Choroid plexus epithelial cell (primary cell): ENCODE measurements at places on chromosomes 6 and 20.

DNA sequence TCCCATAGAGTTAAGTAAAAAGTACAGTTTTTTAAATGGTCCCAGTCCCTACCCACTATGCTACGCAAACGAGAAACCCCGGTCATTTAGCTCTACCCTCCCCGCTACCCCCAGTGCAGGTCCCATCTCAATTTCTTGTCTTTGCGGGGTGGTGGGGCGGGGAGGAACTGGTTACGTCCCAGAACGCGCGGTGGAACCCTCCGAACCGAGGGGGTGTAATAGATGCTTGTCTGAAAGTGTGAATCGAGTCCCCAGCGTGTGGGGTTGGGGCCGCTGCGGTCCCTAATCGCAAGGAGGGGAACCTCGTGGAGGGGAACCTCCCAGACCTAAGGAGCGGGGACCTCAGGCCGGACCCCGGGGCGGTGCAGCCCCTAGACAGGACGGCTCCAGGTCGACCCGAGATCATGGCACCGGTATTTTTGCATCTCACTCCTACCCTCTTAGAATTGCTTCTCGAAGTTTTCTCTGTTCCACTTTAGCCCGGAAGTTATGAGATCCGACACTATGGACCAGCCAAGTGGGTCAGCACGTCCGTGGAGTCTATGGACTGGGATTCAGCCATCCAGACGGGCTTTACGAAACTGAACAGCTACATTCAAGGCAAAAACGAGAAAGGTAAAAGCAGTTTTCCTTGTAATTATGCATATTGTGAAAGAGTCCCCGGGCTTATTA, 779 bp downstream of the HEBP2 start:
- DNase-seq: peak; percentile 22

DNA sequence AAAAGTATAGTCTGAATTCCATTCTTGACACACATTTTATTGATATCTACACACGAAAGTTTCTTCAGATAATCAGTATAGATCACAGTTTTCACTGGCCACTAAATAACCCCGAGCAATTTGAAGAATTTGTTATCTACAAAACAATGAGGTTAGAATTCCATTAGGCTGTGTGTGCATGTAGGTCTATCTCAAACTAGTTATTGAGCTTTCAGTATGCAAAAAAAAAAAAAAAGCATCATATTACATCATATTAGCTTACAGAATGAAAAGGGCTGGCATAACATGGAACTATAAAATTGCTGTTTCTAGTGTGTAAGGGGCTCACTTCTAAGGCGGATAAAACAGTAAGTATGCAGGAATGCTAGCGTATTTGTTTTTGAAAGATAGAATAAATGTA, 59.5 kb upstream of the ADGRG6 start:
- DNase-seq: peak; percentile 29

DNA sequence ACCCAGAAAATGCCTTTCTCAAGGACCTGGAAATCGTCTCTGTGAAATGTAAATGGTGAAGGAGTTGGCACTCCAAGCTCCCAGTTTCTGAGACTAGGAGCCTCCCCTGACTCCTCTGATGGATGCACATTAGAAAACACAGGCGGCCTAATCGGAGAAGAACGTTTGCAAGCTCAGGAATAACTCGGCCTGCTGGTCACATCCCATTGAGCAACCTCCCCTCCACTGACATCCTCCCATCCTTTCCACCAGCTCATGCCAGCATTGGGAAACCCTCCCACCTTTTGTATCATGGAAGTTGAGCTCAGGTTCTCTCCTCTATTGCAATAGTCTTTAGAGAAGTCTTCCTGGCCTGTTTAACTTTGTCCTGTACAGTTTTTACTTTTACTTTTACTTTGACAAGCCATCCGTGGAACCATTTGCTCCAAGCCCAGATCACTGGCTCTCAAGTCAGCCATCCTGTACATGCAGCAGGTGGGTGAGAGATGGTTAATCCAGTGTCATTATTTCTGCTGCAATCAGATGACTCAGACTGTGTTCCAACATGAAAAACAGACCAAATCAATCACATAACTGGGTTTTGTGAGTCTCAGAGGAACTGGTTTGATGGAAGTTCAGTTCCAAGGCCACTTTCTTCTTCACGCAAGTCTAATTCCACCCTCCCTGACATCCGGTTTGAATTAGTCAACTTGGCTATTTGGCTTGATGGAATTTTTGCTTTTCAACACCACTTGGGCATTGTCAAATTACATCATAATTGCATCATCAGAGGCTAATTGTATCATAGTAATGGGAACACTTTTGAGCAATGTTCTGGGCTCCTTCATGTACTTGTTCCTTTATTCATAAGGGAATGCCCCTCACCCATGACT, 619.4 kb upstream of the CDH4 start:
- no peak for DNase-seq

GRCh38 chr6:13094781-13095425, 233.4 kb downstream of the TBC1D7 start:
- DNase-seq: no peak

DNA sequence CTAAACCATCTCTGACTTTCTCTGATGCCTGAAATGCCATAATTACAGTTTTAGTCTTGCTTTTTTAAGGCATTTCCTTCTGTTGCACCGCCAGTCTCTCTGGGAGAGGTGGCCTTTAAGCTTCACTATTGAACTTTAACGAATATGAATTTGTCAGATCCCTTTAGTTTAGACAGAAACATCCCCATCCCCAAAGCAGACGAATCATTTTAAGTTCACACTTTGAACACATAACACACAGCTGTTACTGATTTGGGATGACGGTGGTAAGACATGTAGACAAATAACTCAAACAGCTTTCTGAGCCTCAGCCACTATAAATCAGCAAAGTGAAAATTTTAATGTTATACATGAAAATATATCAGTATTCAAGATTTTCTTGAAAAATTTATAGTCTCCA, 7.2 kb upstream of the IPCEF1 start:
- no peak for DNase-seq

- no peak for DNase-seq
Observed at GRCh38 chr6:111096246-111096645, 8.9 kb downstream of the SLC16A10 start.

- DNase-seq: peak; percentile 77
Observed at GRCh38 chr6:48087448-48087847, 23.5 kb downstream of the PTCHD4 start.

DNA sequence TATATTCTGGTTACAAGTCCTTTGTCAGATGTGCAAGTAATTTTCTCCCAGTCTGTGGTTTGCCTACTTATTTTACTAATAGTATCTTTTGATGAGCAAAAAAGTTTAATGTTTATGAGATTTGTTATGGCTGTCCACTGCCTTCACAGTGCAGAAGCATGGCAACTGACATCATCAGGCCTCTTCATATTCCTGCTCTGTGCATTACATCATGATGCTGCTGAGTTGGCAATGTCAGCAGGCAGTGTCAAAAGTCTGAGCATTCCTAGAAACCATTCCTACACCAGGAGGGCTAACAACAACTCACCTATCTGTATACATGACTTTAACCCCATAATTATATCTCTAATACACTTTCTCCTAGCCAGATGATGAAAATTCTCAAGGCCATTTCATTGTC, 10.8 kb upstream of the OR2B2 start:
- DNase-seq: no peak

DNA sequence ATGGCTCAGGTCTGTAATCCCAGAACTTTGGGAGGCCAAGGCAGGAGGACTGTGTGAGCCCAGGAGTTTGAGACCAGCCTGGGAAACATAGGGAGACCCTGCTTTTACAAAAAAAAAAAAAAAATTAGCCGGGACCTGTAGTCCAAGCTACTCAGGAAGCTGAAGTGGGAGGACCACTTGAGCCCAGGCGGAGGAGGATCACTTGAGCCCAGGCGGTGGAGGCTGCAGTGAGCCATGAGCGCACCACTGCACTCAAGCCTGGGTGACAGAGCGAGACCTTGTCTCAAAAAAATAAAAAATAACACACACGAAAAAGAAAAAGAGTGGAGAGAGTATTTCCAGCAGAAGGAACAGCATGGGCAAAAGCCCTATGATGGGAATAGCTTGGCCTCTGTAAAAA, 2.0 kb downstream of the TTLL9 start:
- DNase-seq: no peak

- DNase-seq: no peak
Observed at GRCh38 chr6:11141295-11141694, 29.8 kb upstream of the ERVFRD-1 start.

- no peak for DNase-seq
Observed at GRCh38 chr6:136503303-136504029, 46.8 kb downstream of the MAP7 start.

- DNase-seq: no peak
Observed at GRCh38 chr6:147826698-147827097, 318.2 kb downstream of the SAMD5 start.

GRCh38 chr6:85464722-85465150, 14.9 kb downstream of the NT5E start:
- peak; percentile 63 for DNase-seq

GRCh38 chr6:44701637-44702101, 314.2 kb downstream of the CDC5L start:
- no peak for DNase-seq

GRCh38 chr6:31366693-31367470, 9.9 kb upstream of the HLA-B start:
- DNase-seq: peak; percentile 92

GRCh38 chr20:34083137-34083536, 28.9 kb downstream of the EIF2S2 start:
- DNase-seq: peak; percentile 95

GRCh38 chr20:19710336-19711120, 47.5 kb upstream of the RIN2 start:
- peak; percentile 15 for DNase-seq

- DNase-seq: peak; percentile 28
Observed at GRCh38 chr6:1255636-1256365, 56.1 kb upstream of the FOXQ1 start.

DNA sequence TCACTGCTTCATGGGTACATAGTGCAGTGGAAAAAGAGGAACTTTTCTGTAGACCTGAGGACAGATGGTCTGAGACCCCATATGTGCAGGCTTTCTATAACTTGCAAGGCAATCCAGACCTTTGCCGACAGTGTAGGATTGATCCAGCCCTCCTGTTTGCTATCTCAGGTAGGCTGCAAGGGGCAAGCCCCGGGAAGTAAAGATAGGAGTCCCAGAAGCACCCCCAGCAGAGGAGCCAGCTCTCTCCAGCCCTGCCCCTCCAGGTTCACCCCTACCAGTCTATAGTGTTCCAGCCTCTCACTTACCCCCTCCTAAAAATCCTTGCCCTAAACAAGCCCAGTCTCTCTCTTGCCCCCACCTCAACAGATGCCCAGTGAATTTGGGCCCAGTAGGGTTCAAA, 96.2 kb downstream of the FAXC start:
- no peak for DNase-seq

DNA sequence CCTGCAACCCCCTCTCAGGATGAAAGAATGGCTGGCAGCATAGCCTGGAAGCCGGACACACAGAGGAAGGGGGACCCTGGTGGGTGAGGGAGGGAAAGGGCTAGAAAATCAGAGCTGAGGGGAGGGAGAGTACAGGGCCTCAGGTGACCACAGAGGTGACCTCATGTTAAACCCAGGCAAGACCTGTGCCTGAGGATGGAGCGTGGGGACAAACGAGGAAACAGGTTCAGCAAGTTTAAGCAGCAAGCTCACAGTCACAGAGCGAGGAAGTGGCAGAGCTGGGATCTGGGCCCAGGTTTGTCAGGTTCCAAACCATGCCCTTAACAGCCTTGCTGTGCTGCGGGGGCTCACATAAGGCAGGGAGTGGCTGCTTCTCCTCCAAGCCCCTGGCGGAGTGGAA, 4.0 kb upstream of the BPI start:
- DNase-seq: no peak

DNA sequence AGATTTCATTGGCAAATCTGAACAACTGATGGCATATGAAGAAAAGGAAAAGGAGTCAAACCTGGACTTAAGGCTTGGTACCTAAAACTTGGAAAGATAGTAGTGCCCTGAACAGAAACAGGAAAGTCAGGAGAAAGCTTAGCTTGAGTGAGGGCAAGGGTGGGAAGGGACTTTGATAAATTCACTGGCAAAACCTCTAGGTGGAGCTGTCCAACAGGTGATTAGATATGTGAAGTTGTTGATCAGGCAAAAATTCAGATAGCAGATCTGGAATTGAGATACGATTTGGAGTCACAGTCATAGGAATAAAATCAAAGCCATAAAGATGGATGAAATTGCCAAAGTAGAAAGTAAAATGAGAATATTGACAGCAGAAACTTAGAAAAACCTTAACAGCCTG, 16.1 kb upstream of the ZNF292 start:
- DNase-seq: peak; percentile 83

- peak; percentile 45 for DNase-seq
Observed at GRCh38 chr6:137115658-137116057, 57.8 kb downstream of the IL22RA2 start.

DNA sequence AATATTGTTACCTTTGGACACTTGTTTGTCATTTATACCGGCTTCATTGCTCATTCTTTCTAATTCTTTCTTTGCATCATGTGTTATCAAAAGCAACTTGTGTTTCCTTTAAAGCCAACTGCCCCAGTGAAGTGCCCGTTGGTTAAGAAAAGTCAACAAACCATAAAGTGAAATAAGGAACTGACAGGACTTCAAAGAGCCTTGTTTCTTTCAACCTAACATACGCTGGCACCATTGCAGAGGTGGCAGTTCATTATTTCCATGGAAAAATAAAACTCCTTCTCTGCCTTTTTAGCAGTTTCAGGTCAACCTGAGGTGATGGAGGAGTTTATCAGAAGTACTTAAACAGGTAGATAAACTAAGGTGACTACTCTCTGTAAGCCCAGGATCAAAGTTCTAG, 28.8 kb downstream of the FERMT1 start:
- DNase-seq: no peak

DNA sequence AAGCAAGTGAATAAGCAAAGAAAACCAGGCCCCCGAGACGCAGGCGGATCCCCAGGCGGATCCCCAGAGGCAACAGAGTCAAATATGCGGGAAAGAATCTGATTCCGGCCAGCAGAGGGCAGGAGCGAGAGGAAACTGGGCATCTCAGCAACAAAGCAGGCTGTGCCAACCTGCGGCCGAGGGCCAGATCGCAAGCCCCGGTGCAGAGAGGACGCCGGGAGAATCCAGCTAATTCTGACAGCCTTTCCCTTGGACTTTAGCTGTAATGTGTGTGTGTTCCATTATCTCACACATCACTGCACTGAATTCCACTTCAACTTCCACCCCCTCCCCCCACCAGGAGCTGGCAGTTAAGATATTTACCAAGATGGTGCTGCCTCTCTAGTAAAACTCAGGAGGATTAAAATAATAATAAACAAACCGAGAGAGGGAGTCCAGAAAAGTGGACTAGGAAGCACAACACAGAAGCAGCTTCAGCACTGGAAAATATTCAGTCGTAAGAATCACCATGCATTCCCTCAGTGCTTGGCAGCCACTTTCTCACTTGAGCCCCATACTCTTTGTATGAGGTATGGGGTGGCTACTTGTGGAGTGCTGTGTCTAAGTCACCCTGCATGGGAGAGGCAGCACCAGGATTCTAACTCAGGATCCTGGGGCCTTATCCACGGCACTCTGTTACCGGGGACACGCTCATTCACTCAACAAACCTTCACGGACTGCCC, 66.2 kb upstream of the SNX9 start:
- peak; percentile 82 for DNase-seq

DNA sequence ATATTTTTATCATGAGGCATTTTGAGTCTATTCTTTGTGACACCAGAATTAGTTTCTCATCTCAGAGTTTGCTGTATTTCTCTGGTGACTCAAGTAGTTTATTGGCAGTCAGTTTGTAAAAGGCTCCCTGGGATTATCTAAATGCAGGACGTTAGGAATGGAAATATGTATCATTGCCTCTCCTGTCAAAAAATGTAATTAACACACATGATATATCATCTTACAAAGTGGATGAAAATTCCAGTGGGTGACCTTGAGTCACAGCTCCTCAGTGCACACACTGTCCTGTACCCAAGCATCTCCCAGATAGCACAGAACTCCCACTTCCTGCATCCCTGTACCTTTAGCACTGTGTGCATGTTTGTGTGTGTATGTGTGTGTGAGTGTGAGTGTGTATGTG, 258.6 kb downstream of the LAMA2 start:
- DNase-seq: peak; percentile 50
